Activated CD8-positive, alpha-beta T cell treated with anti-CD3 and anti-CD28 coated beads for 36 hours (primary cell): ENCODE measurements at places on chromosomes 12 and 14. TPM values are rescaled to one million over a fixed set of nuclear protein-coding genes. Genes with fewer than 3 reads are reported as not detected.

The TC2N gene
- total RNA-seq, result 28.5 TPM

The TAS2R31 gene
- total RNA-seq, result 1.5 TPM

The CACNA1C gene
- 0.02 TPM for total RNA-seq

The A2M gene
- not detected for total RNA-seq

The OTUB2 gene
- 0.29 TPM for total RNA-seq

The IL31 gene
- not detected for total RNA-seq

The SCFD1 gene
- total RNA-seq, result 61.6 TPM

The FZD10 gene
- not detected for total RNA-seq

GRCh38 chr14:94423453-94424056 is 29.0 kb downstream of the SERPINA11 start:
- no peaks in the 10 kb centered on the region for H3K36me3 ChIP-seq
- DNase-seq, result peak; percentile 76
- no peak overlapping the region for H3K4me3 ChIP-seq
- no peak overlapping the region for H3K27ac ChIP-seq

GRCh38 chr12:94875525-94875924 is 128.0 kb downstream of the NDUFA12 start:
- peaks cover 18% of the 10 kb centered on the region for H3K4me1 ChIP-seq
- peak; percentile 27 for DNase-seq
- H3K27me3 ChIP-seq, result peaks cover 48% of the 10 kb centered on the region
- H3K27ac ChIP-seq, result no peak overlapping the region

- no peak overlapping the region for H3K4me3 ChIP-seq
- peak; percentile 8 for DNase-seq
- peaks cover 3% of the 10 kb centered on the region for H3K27me3 ChIP-seq
- H3K36me3 ChIP-seq, result peaks cover 1% of the 10 kb centered on the region
- H3K27ac ChIP-seq, result peak overlapping the region; percentile 77
These were observed 95.8 kb downstream of the TMTC3 start for GRCh38 chr12:88237954-88238353.

- no peaks in the 10 kb centered on the region for H3K36me3 ChIP-seq
- no peaks in the 10 kb centered on the region for H3K27me3 ChIP-seq
- DNase-seq, result no peak
- H3K4me1 ChIP-seq, result peaks cover 15% of the 10 kb centered on the region
- no peak overlapping the region for H3K4me3 ChIP-seq
These were observed 32.9 kb downstream of the MAP1LC3B2 start for GRCh38 chr12:116591855-116592637.

GRCh38 chr12:48817873-48818830 is at the start of gene CACNB3:
TSS of gene CACNB3 (plus strand) at chr12:48818496. CDS start at chr12:48818930, 434 bp downstream.
- H3K36me3 ChIP-seq, result no peaks in the 10 kb centered on the region
- peak within 1 kb of the TSS; percentile 81 for H3K4me3 ChIP-seq
- no peak within 1 kb of the TSS for H3K27ac ChIP-seq
- DNase-seq, result peak; percentile 86

GRCh38 chr12:57623385-57623784 is 9.6 kb downstream of the B4GALNT1 start:
- no peak for DNase-seq
- no peaks in the 10 kb centered on the region for H3K36me3 ChIP-seq
- H3K4me1 ChIP-seq, result peaks cover 27% of the 10 kb centered on the region

GRCh38 chr12:77600468-77600843 is 230.2 kb upstream of the NAV3 start:
- no peaks in the 10 kb centered on the region for H3K4me1 ChIP-seq
- H3K27ac ChIP-seq, result no peak overlapping the region
- no peaks in the 10 kb centered on the region for H3K36me3 ChIP-seq
- H3K4me3 ChIP-seq, result no peak overlapping the region

DNA sequence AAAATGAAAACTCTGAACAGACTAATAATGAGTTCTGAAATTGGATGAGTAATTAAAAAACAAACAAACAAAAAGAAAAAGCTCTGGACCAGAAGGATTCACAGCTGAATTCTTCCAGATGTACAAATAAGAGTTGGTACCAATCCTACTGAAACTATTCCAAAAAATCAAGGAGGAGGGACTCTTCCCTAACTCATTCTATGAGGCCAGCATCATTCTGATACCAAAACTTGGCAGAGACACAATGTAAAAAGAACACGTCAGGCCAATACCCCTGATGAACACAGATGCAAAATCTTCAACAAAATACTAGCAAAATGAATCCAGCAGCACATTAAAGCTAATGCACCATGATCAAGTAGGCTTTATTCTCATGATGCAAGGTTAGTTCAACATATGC is 183.9 kb upstream of the CNOT2 start:
- H3K27me3 ChIP-seq, result peaks cover 11% of the 10 kb centered on the region
- no peak overlapping the region for H3K27ac ChIP-seq
- H3K4me1 ChIP-seq, result no peaks in the 10 kb centered on the region
- H3K36me3 ChIP-seq, result no peaks in the 10 kb centered on the region

DNA sequence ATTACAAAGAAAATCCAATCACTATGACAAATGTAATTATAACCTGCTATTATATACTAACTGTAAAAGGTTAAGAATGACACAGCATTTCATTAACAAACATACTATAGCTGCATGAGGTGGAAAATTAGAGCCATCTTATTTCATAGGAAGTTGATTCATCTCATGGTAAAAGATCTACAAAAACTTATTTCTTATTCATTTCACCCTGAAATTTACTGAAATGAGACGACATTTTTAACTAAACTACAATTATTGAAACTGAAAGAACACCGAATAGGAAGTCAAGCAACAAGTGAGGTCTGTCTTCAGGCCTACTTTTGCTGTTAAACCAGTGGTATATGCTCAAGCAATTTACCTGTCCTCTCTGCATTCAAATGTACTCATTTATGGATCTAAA is 87.2 kb downstream of the CEP83 start:
- peaks cover 35% of the 10 kb centered on the region for H3K36me3 ChIP-seq
- peak overlapping the region; percentile 89 for H3K27ac ChIP-seq
- H3K4me1 ChIP-seq, result peaks cover 26% of the 10 kb centered on the region
- no peaks in the 10 kb centered on the region for H3K27me3 ChIP-seq
- no peak for DNase-seq

DNA sequence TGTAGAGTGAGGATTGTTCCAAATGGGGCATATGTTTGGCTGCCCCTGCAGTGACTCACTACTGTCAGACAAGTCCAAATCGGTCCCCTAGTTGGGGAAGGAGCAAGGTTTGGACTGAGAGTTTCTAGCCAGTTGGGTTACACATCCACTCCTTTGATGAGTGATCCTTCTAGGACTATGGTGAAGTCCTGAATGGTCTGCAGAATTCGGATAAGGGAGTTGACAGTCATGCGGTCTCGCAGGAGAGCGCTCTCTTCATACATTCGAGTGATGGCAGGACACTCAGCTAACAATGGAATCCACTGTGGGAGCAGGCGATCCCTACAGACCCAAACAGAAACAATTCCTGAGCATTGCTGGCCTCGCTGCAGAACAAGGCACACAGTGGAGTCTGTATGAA is 61.5 kb upstream of the SINHCAF start:
- H3K4me3 ChIP-seq, result no peak overlapping the region
- H3K4me1 ChIP-seq, result no peaks in the 10 kb centered on the region

GRCh38 chr12:6979021-6979420 is 8.3 kb downstream of the EMG1 start:
- H3K4me3 ChIP-seq, result no peak overlapping the region
- no peak overlapping the region for H3K27ac ChIP-seq
- DNase-seq, result no peak
- H3K4me1 ChIP-seq, result peaks cover 14% of the 10 kb centered on the region
- H3K27me3 ChIP-seq, result no peaks in the 10 kb centered on the region

- no peak for DNase-seq
- peaks cover 38% of the 10 kb centered on the region for H3K36me3 ChIP-seq
- H3K4me1 ChIP-seq, result peaks cover 42% of the 10 kb centered on the region
- H3K4me3 ChIP-seq, result peak overlapping the region; percentile 68
- H3K27me3 ChIP-seq, result no peaks in the 10 kb centered on the region
These were observed 3.4 kb downstream of the ARID2 start for GRCh38 chr12:45732936-45733335.

DNA sequence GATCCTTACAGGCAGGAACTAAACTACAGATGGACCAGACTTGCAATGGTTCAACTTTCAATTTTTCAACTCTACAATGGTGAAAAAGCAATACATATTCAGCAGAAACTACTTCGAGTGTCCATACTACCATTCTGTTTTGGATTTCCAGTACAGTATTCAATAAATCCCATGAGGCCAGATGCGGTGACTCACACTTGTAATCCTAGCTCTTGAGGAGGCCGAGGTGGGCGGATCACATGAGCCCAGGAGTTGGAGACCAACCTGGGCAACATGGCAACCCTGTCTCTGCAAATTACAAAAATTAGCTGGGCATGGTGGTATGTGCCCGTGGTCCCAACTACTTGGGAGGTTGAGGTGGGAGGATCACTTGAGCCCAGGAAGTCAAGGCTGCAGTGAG is 336.1 kb downstream of the MED13L start:
- H3K27ac ChIP-seq, result no peak overlapping the region
- H3K36me3 ChIP-seq, result no peaks in the 10 kb centered on the region
- H3K4me3 ChIP-seq, result no peak overlapping the region
- DNase-seq, result no peak
- H3K4me1 ChIP-seq, result no peaks in the 10 kb centered on the region

DNA sequence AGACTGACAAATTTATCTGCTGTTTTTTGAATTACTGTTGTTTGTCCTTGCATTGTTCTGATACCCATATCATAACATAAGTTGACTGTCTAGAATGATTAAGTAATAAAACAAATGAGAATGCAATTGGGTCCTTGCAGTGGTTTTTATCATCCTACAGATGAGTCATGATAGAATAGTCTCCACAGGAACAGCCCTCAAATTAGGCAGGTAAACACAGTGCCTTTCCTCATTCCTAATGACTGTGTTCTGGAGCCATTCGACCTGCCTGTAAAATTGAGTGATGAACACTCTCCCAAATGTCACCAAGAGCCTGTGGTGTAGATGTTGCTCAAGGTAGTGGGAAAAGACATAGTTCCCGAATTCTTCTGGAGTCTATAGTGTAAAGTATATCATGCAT is 12.3 kb downstream of the NKX2-8 start:
- H3K36me3 ChIP-seq, result no peaks in the 10 kb centered on the region
- no peak for DNase-seq
- peaks cover 10% of the 10 kb centered on the region for H3K27me3 ChIP-seq
- no peaks in the 10 kb centered on the region for H3K4me1 ChIP-seq
- no peak overlapping the region for H3K27ac ChIP-seq
- no peak overlapping the region for H3K4me3 ChIP-seq

DNA sequence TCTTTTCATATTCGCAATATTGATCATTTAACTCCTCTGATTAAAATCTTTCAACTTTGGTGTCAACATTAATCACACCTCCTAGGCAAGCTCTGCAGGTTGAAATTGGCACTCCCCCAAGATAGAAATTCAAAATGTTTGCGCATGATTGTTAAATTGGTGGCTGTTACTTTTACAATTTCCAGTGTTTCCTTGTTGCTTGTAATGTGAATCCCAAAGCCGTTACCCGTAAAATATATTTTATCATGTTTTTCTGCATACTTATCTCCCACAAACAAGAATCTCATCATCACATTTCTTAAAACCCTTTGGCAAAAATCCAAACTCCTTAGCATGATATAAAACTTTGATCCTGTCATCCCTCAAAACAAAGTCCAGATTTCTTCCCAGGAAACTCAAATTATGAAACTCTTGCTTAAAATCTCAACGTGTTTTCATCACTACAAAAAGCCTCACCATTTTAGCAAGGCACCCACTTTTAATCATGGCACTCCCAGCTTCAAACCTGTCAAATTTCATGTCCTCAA is 14.7 kb downstream of the RTL1 start:
- H3K27ac ChIP-seq, result no peak overlapping the region
- H3K4me3 ChIP-seq, result no peak overlapping the region
- no peaks in the 10 kb centered on the region for H3K36me3 ChIP-seq
- peaks cover 2% of the 10 kb centered on the region for H3K27me3 ChIP-seq

DNA sequence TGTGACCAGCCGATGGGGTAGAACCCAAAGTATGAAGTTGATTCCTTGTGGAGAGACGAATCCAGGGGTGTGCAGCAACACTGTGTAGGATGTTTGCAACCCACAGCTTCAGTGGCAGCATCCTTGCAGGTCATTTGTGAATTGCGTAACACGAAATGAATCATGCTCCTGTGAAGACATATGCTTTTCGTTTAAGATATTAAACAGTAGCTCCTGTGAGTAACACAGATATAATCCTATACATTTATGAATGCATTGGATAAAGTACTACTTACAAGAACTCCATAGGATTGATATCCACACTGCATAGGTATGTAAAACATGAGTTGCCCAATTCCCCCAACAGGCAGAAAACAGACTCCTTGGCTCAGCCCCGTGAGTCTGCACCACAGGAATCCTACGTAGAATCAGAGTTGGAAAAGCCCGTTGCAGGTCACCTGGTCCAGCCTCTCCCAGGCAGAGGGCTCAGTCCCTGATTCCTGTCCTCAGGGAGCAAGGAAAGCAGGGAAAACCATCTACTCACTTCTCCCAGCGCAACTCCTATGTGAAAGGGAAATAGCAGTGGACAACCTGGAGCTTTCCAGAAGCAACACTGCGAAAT is 75.8 kb downstream of the GPATCH2L start:
- no peak overlapping the region for H3K4me3 ChIP-seq
- no peaks in the 10 kb centered on the region for H3K27me3 ChIP-seq
- no peak for DNase-seq
- no peaks in the 10 kb centered on the region for H3K4me1 ChIP-seq

GRCh38 chr12:98730412-98730811 is 85.3 kb downstream of the APAF1 start:
- H3K27me3 ChIP-seq, result no peaks in the 10 kb centered on the region
- DNase-seq, result no peak

DNA sequence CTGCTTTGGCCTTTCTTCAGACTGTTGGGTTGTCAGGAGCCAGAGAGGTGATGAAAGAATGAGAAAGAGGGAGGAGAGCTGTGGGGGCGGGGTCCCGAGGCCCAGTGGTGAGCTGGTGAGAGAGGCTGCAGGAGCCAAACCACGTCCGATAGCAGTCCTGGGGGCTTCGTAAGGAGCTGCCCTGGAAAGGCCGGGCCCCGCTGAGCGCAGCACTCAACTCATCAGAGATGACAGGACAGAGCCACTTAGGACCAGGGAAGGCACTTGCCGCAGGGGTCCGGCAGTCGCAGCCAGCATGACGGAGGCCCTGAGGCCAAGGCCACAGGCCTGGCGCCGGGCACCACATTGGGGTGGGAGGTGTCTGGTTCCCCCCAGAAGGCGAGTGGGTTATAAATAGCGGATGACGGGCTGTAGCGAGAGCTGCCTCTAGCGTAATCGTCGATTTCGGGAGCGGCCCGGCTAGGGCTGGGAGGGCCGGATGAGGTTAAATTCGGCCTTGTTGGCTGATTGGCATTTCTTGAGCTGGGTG is 179.0 kb downstream of the TSPAN9 start:
- no peak for DNase-seq
- no peak overlapping the region for H3K27ac ChIP-seq
- H3K4me1 ChIP-seq, result no peaks in the 10 kb centered on the region
- H3K4me3 ChIP-seq, result no peak overlapping the region
- no peaks in the 10 kb centered on the region for H3K36me3 ChIP-seq

GRCh38 chr12:26157001-26157400 is 32.2 kb upstream of the BHLHE41 start:
- H3K4me1 ChIP-seq, result no peaks in the 10 kb centered on the region
- no peak for DNase-seq
- no peaks in the 10 kb centered on the region for H3K36me3 ChIP-seq

GRCh38 chr14:53109105-53110041 is 43.8 kb downstream of the DDHD1 start:
- no peaks in the 10 kb centered on the region for H3K27me3 ChIP-seq
- H3K4me3 ChIP-seq, result no peak overlapping the region
- no peak overlapping the region for H3K27ac ChIP-seq
- peak; percentile 84 for DNase-seq
- H3K4me1 ChIP-seq, result peaks cover 27% of the 10 kb centered on the region

- no peaks in the 10 kb centered on the region for H3K27me3 ChIP-seq
- no peaks in the 10 kb centered on the region for H3K4me1 ChIP-seq
- DNase-seq, result no peak
- no peak overlapping the region for H3K27ac ChIP-seq
- H3K4me3 ChIP-seq, result no peak overlapping the region
These were observed 11.4 kb upstream of the SLC25A3 start for GRCh38 chr12:98582093-98582492.
